Lower leg skin (tissue), 4 donors: ENCODE measurements at places on chromosomes 3 and 15.

DNA sequence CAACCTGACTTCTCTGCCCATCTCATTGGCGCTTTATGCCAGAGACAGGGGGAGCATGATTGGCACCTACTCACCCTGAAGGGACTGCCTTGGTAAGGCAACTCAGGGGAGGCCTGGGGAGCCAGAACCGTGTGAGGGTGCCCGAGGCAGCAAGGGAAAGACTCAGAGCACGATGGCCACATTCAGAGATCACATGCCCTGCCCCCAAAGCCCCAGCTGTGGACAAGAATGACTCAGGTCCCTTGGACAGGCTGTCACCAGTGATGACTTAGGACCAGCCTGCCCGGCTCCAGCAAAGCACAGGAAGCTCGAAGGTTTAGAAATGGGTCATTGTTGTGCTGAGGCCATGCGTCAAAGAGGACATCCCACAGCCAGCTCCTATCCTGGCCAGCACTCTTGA lies 49.1 kb upstream of the LIMD1 start:
- DNase-seq: no peak

- DNase-seq: no peak
Observed at GRCh38 chr3:130341388-130341787, 4.1 kb upstream of the COL6A5 start.

GRCh38 chr3:120093911-120094775 lies at the start of gene GSK3B:
Gene GSK3B, minus strand, starts transcription at chr3:120094447. Its CDS starts 1,013 bp downstream, at chr3:120093434.
- DNase-seq: peak; percentile 67

GRCh38 chr15:56272454-56272853 lies 28.8 kb upstream of the RFX7 start:
- DNase-seq: no peak

DNA sequence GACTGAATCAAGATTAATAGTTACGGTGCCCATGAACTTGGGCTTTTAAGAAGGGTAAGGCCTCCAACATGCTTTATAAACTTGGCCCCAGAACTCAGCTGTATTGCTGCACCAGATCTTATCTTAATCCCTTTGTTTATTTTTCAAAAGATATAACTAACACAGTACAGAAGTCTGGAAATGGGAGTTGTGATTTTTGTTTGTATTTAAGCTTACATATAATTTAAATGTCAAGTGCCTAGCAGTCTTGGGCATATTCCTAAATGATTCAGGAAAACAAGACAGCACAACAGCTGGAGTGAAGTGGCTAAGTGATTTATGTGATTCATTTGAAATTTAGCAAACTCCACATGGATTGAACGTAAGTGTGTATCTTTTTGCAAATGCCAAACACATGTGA lies 56.2 kb downstream of the NBEAL2 start:
- no peak for DNase-seq

DNA sequence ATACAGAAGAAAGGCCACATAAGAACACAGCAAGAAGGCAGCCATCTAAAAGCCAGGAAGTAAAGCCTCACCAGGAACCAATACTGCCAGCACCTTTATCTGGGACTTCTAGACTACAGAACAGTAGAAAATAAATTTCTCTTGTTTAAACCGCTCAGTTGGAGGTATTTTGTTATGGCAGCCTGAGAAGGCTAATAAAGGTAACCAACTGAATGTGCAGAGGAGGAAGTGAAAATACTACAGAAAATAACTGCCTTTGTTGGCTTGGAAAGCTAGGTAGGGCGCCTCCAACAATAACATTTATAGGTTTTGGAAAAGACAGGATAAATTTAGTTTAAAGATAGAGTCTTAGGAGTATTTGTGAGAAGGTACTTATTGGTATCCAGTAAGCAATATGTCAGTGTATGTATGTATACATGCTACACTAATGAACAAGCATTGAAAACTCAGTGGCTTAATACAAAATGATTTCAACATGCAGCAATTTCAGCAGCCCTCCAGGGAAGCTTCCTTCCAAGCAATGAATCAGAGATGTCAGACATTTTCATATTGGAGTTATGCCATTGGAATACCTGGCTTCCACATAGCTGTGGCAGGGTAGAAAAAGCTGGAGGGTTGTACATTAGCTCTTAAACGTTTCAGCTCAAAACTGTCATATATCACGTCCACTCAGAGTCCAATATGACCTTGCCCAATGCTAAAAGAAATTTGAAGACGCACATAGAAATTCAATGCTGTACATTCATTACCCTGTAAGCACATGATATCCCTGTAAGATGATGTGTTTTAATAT lies 48.9 kb downstream of the ZBBX start:
- DNase-seq: no peak

DNA sequence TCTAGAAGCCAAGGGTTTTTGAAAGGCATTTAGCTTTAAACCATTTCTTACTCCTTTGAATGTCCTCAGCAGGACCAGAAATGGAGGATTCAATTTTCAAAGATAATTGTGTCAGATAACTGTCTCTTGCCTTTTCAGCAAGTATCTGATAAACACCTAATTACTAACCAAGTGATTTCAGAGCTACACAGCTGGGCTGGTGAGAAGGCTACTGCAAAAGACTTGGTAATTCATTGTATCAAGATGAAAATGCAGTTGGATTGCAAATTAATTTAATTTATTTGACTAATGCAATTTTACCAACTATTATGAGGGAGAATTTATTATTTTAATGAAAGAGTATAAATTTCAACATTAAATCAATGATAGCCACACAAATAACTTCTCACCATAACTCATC lies 165.4 kb downstream of the ROBO1 start:
- DNase-seq: no peak

DNA sequence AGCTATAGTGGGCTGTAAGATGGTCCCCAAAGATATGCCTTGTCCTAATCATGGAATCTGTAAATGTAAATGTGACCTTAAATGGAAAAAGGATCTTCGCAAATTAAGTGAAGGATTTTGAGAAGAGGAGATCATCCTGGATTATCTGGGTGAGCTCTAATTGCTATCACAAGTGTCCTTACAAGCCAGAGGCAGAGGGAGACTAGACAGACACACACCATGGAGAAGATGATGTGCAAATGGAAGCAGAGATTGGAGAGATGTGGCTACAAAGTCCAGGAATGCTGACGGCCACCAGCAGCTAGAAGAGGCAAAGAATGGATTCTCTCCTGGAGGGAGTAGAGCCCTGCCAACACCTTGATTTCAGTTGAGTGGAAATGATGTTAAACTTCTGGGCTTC lies 102.3 kb upstream of the PROK2 start:
- DNase-seq: no peak

- DNase-seq: no peak
Observed at GRCh38 chr3:147797095-147797494, 387.9 kb downstream of the ZIC1 start.

GRCh38 chr3:169629895-169630294 lies 33.6 kb downstream of the MECOM start:
- DNase-seq: no peak

- no peak for DNase-seq
Observed at GRCh38 chr3:97990624-97991292, 18.5 kb upstream of the RIOX2 start.

- DNase-seq: no peak
Observed at GRCh38 chr15:91876187-91876586, 22.7 kb downstream of the SLCO3A1 start.

- DNase-seq: no peak
Observed at GRCh38 chr3:47434849-47435248, 40.9 kb downstream of the SCAP start.

DNA sequence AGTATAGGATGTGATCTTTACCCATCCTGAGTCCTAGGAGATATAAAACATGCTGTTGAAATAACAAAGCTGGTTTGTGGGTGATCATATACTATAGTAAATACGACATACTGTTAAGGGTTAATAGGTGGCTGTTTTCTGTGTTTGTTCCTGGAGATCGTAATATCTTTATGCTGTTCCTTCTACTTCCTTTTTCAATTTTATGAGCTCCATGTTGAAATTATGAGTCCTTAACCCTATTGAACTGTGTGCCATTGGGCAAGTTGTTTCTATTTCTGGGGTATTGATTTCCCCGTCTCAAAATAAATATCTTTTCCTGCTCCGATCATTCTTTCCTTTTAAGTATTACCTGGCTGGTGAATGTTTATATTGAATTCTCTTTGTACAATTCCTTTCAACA lies 115.1 kb downstream of the LPP start:
- DNase-seq: no peak

DNA sequence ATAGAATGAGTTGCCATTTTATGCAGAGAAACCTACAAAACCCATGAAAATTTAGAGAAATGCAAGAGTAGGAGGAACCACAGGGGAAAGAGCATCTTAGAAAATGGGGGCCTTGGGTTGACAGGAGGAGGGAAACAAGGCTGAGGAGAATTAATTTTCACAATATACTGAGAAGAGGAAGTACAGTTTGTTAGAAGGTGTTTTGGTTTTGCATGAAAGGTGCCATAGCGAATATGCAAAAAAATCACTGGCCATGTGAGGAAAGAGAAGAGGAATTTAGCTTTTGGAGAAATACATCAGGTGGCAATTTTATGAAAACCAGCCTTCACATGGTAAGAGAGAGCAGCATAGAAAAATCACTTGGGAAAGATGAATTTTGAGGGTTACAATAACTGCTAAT lies 413.9 kb upstream of the C2CD4B start:
- DNase-seq: no peak

DNA sequence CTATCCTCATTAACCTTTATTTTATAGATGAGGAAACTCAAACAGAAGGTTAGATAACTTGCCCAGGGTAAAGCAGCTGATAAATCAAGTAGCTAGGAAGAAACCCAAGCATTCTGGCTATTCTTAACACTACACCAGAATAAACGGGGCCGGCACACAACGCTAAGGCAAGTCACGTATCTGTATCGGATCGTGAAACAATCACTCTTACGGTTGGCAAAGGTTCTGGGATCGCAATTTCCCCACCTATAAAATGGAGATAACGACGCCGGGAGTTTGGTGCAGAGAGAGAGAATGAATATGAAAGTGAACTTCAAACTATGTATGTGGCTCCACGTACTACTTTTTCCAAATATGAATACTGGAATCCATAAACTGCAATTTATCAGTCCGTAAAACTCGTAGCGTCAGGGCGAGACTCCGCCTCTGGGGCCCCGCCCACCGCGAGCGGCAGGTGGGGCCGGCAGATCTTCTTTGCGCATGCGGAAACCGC lies 252 bp upstream of the ARMC8 start:
- DNase-seq: peak; percentile 98

- no peak for DNase-seq
Observed at GRCh38 chr3:30553641-30554316, 52.6 kb upstream of the TGFBR2 start.

DNA sequence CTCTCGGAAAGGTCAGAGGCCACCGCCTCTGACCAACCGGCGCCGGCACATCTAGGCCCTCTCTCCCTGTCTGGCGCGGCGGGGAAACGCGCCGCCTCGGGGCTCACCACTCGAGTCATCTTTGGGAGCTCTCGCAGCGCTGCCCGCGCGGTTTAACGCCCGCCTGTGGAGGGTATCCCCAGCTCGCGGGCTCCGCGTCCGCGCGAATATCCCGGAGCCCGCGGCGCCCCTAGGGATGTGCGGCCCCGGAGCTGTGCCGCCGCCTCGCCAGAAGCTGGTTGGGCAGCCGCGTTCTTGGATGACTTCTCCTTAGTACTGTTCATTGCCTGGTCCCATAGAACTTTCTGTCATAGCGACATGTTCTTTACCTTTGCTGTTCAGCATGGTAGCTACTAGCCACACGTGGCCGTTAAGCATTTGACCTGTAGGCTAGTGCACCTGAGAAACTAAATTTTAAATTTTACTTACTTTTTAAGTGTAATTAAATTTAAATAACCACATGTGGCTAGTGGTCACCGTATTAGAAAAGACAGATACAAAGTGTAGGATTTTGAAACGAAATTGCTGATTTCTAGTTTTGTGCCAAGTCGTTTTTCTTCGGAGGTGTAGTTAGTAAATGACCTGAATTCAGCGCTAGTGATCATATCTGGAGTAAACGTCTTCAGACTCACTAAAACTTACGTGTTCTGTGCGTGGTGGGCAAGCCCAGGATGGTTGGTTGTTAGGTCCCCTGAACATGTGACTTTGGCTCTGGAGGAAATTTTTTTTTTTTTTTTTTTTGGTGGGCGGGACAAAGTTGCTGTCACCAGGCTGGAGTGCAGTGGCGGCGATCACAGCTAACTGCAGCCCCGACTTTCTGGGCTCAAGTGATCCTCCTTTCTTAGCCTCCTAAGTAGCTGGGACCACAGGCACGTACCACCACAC lies 835 bp downstream of the ARIH2 start:
- DNase-seq: no peak

GRCh38 chr3:169128579-169128978 lies 534.9 kb downstream of the MECOM start:
- no peak for DNase-seq

GRCh38 chr15:68582864-68583263 lies 4.1 kb downstream of the CORO2B start:
- no peak for DNase-seq

DNA sequence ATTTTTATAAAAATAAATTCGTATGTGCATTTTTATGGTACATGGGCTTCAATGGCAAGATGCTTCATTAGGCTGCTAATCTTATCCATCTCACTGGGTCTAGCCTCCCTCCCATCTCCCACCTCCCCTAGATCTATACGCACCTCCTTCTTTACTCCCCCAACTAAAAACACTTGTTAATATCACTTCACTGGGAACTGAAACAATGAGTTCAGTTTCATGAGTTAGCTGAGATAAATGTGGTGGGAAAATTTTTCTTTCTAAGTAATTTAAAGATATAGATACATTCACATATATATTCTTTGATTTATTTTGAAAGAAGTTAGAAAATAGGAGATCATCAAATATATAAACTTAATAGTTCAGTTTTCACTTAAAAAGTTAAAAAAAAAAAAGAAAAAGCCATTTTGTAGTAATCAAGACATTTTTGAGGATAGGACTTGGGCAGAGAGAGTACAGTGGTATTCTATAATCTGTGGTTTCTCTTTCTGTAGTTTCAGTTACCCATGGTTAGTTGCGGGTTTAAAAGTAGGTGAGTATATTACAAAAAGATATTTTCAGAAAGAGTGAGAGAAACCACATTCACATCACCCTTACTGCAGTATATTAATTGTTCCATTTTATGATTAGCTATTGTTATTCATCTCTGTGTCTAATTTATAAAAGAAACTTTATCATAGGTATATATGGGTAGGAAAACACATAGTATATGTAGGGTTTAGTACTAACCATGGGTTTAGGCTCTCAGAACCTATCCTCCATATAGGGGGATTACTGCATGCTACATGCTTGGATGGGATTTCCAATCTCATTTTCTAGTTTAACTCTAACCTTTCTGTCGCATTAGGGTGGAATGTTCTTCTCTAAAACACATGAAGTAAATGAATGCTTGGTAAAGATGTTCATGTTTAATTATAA lies 316.0 kb upstream of the CBLB start:
- DNase-seq: no peak

- DNase-seq: no peak
Observed at GRCh38 chr3:45826908-45827307, 15.0 kb downstream of the LZTFL1 start.

GRCh38 chr15:95972041-95972553 lies 358.4 kb upstream of the NR2F2 start:
- DNase-seq: no peak

GRCh38 chr15:25810631-25811091 lies 52.5 kb downstream of the ATP10A start:
- DNase-seq: no peak

- DNase-seq: no peak
Observed at GRCh38 chr3:133292296-133292695, 107.6 kb upstream of the BFSP2 start.

- no peak for DNase-seq
Observed at GRCh38 chr3:183949690-183950089, 65.0 kb upstream of the PARL start.

- peak; percentile 69 for DNase-seq
Observed at GRCh38 chr15:78617516-78617915, 3.3 kb downstream of the CHRNA3 start.
